Activated T-cell treated with anti-CD3 and anti-CD28 coated beads for 48 hours (primary cell): ENCODE measurements at places on chromosomes 6 and 20.

GRCh38 chr20:24983896-24984295 is 8.7 kb downstream of the APMAP start:
- no peak for DNase-seq

DNA sequence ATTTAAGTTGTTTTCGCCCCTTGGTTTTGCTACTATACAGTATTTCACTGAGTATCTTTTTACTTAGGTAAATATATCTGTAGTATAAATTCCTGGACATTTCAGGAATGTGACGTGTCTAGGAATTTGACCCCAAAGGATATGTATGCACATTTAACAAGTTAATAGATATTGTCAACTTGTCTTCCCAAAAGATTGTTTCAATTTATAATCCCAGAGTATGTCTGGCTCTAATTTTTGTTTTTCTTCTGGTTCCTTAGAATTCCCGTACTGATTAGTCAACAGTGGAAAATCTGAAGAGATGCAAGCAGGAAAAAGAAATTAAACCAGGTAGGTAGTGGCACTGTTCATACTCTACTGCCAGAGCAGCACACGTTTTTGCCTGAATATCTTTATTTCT is 7.2 kb downstream of the PKIG start:
- no peak for DNase-seq

DNA sequence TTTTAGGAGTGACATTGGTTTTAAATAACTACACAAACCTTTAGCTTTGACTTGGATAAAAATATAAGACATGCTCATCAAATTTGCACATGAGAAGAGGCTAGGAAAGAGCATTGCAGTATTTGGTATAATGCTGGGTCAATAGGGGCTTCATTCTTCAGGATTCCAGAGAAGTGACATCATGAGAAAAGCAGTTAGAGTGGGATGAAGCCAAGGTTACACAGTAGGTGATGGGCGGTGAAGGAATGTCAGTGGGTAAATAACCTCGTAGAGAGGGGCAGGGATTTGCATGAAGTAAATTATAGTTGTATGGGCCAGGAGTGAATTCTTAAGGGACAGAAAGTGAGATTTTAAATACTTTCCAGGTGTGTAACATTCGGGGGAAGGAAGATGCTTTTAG is 216.2 kb downstream of the RFPL4B start:
- no peak for DNase-seq

GRCh38 chr6:143204045-143204444 is 143.4 kb downstream of the AIG1 start:
- DNase-seq, result no peak

GRCh38 chr6:43921548-43922425 is 151.8 kb downstream of the VEGFA start:
- no peak for DNase-seq

DNA sequence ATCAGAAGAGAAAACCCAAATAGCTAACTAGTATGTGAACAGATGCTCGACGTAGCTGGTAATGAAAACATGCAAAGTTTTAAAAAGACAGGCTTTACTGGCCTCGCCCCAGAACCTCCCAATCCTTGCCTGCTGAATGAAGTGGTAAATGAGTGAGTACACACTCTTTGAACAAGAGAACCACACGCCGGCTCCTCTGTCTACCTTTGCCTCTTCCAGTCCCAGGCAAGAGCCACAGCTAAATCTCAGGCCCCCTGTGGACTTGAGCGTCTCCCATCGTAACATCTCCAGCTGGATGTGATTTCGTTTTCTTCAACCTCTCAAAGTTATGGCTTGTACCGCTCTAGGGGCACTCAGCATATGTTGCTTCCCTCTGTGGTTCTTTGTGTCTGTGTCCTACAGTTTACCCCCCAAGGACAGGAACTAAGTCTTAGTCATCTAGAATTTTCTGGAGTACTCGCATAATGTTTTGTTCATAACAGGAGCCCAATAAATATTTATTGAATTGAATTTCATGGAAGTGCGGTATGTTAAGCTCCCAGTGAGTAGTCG is 153.2 kb upstream of the TAB2 start:
- no peak for DNase-seq

GRCh38 chr6:134550604-134551003 is 232.7 kb upstream of the SGK1 start:
- DNase-seq, result no peak

GRCh38 chr20:40587038-40587437 is 102.0 kb downstream of the MAFB start:
- DNase-seq, result no peak

DNA sequence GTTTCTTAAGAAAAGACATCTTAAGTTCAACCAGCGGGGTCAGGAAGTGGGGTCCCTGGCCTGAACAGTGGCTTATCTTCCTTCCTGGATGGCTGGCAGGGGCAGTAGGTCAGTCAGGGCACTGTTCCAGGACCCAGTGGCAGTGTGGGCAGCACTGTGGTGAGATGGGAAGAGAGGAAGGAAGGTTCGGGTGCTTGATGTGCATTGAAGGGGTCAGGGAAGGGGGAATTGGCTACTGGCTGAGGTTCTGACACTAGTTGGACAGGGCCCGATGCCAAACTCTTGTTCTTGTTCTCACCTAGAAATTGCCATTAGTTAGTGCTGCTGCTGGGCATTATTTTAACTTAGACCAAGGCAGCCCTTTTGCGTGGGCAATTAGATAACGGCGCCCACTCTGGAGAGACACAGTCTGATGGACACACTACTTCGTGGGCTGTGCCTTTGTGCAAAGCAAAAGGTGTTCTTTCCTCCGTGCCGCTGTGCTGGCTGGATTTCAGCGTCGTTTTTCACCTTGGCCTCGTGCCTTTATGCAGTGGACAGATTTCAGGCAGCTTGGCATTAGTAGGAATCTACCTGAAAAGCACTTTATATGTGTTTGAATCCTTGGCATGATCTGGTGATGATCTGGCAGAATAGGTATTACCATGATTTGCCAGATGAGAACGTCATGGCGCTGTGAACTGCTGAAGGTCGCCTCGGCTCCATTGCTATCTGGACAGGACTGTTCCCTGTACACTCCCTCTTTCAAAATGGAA is 30.3 kb downstream of the UTRN start:
- no peak for DNase-seq
